ENCODE measurements at places on chromosomes 13 and 19.

GRCh38 chr19:478236-478903 is 17.5 kb upstream of the SHC2 start:
- DNase-seq = no peak

- peak; percentile 11 for DNase-seq
These were observed 186.2 kb upstream of the GPR12 start for GRCh38 chr13:26946684-26947343.

- peak; percentile 72 for DNase-seq
These were observed 31.6 kb downstream of the SYT3 start for GRCh38 chr19:50607874-50608785.

- DNase-seq = no peak
These were observed 59.6 kb downstream of the KCNRG start for GRCh38 chr13:50074843-50075242.

DNA sequence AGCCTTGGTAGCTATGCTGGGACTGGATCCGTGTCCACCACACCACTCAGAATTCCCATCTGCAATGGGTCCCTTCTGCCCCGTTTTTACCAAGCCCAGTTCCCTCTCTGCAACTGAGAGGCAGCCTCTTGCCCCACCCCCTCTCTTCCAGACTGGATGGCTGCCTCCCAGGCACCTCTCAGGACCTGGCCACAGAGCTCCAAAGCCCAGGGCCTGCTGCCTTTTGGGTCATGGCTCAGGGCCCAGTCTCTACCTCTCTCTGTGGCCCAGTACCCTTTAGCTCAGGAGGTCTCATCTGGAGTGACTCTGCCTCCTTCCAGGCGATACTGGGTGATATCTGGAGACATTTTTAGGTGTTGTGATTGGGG is 10.3 kb upstream of the ZBTB7A start:
- DNase-seq = no peak

GRCh38 chr13:92843549-92843948 is 383.1 kb upstream of the GPC6 start:
- DNase-seq = no peak

- DNase-seq = no peak
These were observed 94.3 kb upstream of the PABPC3 start for GRCh38 chr13:25001476-25002206.

GRCh38 chr13:93328943-93329342 is 102.3 kb downstream of the GPC6 start:
- no peak for DNase-seq

DNA sequence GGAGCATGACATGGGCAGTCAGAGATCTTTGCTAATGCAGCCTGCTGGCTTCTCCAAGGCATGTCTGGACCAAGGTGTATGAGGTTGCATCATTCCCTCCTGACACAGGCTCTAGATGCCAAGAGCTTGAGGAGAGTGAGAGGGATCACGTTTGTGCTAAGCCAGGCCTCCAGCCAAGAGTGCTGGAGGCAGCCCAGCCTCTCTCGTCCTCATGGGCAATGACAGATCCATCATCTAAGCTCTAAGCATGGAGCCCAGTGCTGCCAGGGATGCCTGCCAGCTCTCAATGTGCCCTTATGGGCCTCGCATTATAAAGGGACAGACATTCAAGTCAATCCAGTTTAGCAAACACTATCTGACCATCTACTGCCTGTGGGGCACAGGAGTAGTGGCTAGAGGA is 136.3 kb upstream of the VSTM2B start:
- no peak for DNase-seq

GRCh38 chr13:46687810-46688209 is 109.2 kb downstream of the ESD start:
- no peak for DNase-seq

GRCh38 chr19:8167985-8168384 is 18.6 kb upstream of the FBN3 start:
- DNase-seq = no peak

DNA sequence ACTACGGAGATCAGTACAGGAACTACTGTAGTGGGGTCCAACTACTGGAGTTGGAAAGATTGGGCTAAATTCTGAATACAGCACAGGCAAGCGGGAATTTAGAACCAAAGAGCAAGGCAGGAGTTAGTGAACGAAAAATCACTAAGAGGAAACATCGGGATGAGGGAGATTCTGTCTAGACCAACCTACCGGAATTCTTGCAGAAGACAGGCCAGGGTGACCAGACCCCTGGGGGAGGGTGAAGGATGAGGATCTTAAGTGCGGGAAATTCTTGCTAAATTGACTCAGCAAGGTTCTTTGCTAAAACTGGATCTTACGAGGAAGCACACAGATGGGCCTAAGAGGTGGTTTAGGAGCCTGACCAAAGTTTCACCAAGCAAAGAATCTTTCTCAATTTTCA is 13.2 kb upstream of the PSPC1 start:
- DNase-seq = no peak

DNA sequence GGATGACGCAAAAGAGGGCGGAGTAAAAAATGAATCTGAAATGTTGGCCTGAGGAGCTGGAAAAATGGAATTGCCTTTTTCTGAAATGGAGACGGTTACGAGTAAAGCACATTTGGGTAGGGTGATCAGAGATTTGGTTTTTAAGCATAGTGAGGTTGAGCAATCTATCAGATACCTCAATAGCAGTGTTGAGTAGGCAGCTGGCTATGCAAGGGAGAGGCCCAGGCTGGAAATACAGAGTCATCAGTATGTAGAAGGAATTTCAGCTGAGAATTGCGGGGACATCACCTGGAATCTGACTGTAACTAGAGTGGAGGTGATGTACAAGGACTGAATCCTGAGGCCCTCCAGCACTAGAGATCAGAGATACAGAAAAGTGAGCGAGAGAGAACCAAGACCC is 224.8 kb downstream of the LMO7 start:
- no peak for DNase-seq

DNA sequence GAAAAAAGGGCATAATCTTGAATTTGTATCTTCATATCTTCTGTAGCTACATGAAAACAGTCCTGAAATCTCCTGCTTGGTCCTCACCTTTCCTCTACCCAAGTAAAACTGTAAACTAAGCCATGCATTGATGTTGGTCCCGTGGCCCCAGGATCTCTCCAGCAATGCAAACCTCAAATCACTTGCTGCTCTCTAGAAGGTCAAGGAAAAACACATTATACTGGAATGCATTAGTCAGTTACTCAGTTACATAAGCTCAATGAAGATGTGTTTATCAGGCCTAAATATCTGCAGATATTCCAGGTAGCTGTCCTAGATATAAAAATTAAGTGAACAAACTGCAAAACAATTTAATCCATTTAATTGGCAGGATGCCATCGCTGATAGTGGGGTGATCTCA is 261.8 kb downstream of the ABCC4 start:
- no peak for DNase-seq

- peak; percentile 18 for DNase-seq
These were observed 1.1 kb downstream of the NAA16 start for GRCh38 chr13:41312176-41312500.

DNA sequence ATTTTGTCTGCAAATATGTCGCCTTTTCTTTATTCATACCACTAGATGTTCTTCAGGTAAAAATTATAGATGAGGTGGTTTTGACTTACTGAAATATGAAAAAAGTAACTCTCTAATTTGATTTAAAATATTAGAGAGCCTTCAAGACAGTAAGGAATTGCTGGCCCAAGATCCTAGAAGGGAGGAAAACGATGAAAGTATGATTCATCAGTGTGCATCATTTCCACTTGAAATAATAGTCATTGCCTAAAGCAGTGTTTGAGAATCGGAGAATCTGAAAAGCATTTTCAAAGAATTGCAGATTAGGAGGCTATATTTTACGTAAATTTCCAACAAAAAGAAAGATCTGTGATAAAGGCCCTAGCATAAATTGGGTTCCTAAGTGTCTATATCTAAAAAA is 1707.9 kb upstream of the PRR20A start:
- no peak for DNase-seq

- no peak for DNase-seq
These were observed 663.2 kb downstream of the UQCRFS1 start for GRCh38 chr19:28549680-28550277.

All from CD4-positive, alpha-beta T cell treated with Interleukin-12 subunit alpha and Interleukin-12 subunit beta, for 1 hour (primary cell).